ENCODE measurements at places on chromosomes 11 and 22.

DNA sequence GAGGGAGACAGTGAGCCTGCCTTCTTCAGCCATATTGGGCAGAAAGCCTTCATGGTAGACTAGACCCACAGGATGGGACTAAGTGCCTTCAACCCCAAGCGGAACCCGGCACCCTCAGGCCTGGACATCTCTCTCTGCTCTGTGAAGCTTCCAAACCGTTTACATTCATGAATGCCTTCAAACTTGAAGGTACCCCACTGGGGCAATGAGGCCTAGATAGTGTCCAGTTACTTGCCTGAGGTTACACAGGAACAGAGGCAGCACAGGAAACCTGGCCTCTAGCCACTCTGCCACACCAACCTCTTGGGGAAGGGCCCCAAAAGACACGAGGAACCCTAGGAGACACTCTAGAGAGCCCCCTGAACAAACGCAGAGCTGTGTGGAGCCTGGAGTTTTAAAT lies 14.5 kb upstream of the CYP2R1 start:
- no peak for DNase-seq

DNA sequence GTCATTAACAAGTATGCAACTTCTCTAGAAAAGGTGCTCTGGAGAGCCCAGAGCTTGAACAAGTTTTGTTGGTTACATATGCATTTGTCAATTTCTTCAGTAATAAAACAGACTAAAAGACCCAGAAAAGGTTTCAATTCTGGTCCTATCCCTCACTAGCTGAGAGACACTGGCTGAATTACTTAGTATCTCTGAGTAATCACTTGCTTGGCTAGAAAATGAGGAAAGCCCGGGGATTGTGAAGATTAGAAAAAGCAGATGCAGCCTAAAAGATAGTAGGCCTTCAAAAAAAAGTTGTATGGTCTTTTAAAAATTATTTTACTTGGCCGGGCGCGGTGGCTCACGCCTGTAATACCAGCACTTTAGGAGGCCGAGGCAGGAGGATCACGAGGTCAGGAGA lies 41.2 kb downstream of the MAPK1 start:
- no peak for DNase-seq

DNA sequence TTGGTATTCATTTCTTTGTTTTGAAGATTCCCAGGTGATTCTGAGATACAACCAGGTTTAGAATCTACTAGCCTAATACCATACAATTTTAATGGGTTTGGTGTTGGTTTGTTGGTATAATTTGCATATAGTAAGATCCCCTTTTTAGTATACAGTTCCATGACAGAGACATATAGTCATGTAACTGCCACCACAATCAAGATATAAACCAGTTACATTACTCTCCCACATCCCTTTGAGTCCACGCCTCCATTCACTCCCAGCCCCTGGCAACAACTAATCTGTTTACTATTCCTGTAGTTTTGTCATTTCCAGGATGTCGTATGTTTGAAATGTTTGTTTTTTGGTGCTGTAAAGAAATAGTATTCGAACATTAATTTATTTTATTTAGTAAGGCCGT lies 4.3 kb downstream of the ASRGL1 start:
- no peak for DNase-seq

GRCh38 chr11:82976786-82977185 lies 75.2 kb downstream of the DDIAS start:
- no peak for DNase-seq

DNA sequence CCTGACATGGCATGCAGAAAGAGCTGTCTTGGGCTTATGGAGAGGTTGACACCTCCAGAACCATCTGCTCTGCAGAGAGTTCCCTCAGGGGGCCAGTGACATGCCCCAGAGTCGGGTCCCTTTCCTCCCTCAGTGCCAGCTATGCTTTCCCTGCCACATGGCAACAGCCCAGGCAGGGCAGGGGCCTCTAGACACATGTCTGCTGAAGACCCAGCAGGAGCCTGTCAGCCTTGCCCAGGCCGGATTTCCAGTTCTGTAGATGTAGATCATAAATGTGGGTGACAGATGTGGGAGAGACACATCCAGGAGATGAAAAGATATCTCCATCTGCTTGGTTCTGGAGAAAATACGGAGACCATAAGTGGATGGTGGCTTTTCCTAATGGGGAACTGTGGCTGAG lies 25.5 kb downstream of the NAV2 start:
- no peak for DNase-seq

GRCh38 chr22:20483771-20484170 lies 11.8 kb downstream of the KLHL22 start:
- no peak for DNase-seq

DNA sequence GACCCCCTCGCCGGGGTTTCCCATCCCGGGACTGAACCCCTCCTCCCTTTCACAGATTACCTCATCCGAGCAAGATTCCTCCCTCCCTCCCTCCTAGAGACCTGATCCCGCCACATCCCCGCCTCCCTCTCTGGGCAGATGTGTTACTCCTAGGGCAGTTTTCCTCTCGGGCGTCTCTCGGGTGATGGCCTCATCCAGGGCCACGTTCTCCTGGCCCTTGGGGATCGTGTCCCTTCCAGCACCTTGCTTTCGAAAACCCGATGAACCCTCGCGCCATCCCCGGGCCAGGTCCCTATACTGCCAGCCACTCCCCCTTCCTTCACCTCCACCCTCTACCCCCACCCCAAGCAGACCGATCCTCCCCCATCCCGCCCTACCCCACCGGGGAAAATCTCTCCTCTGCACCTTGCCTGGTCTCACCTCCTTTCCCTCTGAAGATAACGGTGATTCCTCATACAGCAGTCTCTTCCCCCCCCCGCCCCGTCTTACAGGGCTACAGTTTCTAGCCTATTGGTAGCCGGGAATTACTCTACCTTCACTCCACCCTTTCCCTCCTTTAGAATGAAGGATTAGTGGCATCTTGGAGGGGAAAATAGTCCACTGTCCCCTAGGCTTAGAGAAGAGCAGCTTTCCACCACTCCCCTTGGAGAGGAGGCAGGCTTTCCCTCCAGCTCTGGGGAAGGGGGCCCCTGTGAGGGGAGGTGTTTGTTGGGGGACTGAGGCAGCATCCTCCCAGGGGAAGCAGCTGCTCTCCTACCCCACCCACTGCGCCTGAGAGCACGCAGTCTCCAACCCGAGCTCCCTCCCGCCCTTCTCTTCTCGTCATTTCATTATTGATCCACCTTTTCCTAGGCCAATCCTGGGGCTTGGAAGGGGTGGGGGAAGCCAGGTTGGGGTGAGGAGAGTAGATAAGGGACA lies 1.2 kb downstream of the KMT2A start:
- no peak for DNase-seq

DNA sequence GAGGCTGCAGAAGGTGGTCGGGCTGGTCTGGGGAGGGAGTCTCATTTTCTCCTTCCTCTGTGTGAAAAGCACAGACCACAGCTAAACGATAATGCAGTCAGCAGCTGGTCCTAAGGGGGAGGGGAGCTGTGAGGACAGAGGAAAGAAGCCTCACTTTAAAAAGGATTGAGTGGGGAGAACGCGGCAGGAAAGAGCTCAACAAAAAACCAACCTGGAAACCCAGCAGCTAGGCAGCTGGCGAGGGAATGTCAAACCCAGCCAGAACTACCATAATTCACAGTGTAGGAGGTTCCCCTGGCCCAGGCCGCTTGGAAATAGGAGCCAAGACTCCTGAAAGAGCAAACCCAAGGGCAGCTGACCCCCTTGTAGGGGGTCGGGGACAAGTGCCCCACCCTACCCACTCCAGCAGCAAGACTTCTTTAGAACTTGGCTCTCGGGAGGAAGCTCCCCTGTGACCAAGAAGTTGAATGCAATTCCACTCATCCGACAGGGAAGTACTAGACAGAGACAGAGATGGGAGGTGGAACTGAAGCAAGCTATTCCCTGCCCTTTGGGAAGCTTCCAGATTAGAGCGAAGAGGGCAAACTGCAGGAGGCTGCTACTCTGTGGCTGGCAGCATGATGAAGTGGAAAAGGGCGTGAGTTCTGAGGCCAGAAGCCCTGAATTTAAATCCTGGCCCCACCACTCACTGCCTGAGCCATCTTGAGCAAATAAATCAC lies 16.5 kb upstream of the DGKZ start:
- no peak for DNase-seq

- DNase-seq: no peak
Measured at GRCh38 chr11:45563171-45563570, 102.3 kb downstream of the CHST1 start.

DNA sequence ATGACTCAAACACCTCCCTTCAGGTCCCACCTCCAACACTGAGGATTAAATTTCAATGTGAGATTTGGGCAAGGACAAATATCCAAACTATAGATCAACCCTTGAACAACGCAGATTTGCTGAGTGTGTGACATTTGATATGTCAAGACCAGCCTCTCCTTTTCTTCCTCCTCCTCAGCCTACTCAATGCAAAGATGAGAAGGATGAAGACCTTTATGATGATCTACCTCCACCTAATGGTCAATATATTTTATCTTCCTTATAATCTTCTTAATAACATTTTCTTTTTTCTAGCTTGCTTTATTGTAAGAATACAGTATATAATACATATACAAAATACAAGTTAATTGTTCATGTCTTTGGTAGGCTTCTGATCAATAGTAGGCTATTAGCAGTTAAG lies 67.5 kb upstream of the MPPED2 start:
- DNase-seq: no peak

DNA sequence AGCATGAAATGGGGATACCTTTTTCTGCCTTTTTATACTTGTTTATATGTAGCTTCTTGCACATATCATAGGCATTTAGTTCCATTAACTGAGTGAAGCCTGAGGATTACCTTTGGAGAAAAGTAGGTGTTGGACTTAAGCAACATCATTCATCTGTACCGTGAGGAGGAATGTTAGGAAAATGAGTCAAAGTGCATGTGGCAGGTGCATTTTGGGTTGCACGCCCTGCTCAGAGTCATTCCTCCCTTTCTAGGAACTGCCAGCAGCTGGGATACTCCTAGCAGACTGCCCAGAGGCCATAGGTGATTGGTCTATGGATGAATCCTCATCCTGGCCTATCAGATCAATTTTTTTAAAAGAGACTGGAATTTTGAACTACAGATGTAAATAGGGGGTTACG lies 33.3 kb upstream of the BIRC3 start:
- no peak for DNase-seq

DNA sequence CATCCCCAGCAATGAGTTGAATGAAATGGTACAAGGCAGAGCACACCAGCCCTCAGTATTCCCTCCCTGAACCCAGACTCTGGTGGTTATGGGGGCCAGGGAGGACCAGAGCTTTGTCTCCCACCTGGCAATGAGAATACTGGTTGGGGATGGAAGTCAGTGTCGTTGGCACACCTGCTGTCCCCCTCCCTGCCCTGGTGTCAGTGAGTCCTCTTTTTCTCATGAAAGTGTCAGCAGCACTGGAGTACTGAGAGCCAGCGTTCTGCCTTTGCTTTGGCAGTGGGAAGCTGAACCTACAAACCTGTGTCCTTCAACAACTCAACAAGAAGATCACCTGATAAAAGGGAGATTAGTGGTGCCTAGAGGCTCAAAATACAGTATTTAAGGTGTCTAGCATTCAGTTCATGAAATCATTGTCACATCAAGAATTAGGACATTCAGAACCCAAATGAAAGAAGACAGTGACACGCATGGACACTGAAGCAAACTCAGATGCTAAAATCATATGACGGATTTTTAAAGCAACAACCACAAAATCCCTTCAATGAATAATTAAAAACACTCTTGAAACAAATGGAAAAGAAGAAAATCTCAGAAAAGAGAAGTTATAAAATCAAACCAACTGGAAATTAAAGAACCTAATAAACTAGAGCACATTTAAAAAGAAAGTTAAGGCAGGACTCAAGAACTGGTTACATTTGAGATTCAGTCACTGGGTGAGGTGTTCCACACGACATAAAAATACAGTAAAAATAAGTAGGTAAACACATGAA lies 77.5 kb upstream of the VPREB1 start:
- no peak for DNase-seq

GRCh38 chr22:45149671-45150070 lies 14.1 kb upstream of the NUP50 start:
- DNase-seq: no peak

GRCh38 chr11:86570020-86570419 lies 102.4 kb downstream of the ME3 start:
- DNase-seq: no peak

GRCh38 chr11:23959462-23959861 lies 537.4 kb upstream of the LUZP2 start:
- DNase-seq: no peak

DNA sequence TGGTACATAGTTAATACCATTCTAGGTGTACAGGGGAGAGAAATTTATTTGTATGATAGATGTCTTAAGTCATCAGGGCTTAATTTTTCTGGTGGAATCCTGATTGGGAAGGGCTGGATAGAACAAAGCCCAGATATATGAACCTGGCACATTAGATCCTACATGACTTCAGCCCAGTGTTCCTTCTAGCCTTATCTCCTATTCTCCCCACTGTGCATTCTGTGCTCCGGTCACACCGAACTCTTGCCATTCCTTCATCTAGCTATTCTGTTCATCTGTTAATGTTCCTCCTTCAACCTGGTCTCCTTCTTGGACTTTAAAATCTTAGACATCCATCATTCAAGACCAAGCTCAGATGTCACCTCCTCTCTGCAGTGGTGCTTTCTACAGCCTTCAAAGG lies 68.9 kb upstream of the EED start:
- DNase-seq: no peak

GRCh38 chr22:47805394-47805935 lies 1043.0 kb downstream of the TBC1D22A start:
- DNase-seq: no peak

DNA sequence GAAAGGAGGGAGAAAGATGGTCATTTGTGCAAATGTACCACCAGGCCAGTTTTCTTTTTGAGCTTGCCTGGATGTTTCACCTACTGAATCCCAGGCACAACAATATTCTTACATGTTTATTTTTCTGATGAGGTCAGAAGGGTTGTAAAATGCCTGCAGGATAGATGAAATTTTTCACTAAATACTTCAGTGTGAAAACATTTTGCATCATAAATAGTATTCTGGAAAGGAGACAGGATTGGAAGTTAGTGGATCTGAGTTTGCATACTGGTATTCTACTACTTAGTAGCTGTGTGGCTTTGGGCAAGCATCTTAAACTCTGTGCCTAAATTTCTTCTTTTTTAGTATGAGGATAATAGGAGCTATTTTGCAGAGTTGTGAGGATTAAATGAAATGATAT lies 24.8 kb downstream of the RNF169 start:
- no peak for DNase-seq

GRCh38 chr22:37401401-37402183 lies 25.7 kb downstream of the ELFN2 start:
- no peak for DNase-seq

DNA sequence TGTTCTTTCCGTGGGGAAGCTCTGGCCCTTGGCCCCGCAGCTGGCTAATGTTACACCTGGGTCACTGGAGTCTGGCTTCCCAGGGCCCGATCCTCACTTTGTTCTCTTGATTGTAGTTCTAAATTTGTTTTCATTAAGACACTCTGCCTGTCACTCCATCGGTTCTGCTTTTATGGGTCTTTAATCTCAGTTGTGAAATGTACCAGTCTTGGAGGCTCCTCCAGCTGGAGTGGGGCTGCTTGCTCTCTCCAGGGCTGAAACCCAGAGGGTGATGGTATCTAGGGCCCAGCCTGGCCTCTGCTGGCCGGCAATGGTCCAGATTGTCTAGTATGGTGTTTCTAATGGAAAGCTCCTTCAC lies 352.9 kb downstream of the TENM4 start:
- DNase-seq: no peak

- no peak for DNase-seq
Measured at GRCh38 chr11:125180413-125181305, 16.1 kb downstream of the PKNOX2 start.
